ENCODE measurements at places on chromosomes 2 and 18.

- no peak for DNase-seq
These were observed 61.6 kb downstream of the TRIB2 start for GRCh38 chr2:12778369-12778768.

GRCh38 chr2:239459606-239460005 lies 58.8 kb upstream of the HDAC4 start:
- DNase-seq = no peak

DNA sequence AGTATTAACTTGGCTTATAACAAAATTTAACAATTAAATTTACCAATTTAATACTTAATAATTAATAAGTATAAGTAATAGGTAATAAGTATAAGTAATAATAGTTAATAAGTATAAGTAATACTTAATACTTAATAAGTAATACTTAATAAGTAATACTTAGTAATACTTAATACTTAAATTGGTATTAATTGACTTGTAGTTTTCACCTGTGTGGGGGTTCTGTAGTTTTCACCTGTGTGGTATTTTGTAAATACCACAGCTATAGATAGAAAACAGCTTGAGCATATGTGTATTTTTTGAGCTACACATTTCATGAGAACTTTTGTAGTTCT lies 55.4 kb downstream of the MAPRE2 start:
- no peak for DNase-seq

- DNase-seq = no peak
These were observed 60.2 kb upstream of the SLC39A10 start for GRCh38 chr2:195596840-195597239.

DNA sequence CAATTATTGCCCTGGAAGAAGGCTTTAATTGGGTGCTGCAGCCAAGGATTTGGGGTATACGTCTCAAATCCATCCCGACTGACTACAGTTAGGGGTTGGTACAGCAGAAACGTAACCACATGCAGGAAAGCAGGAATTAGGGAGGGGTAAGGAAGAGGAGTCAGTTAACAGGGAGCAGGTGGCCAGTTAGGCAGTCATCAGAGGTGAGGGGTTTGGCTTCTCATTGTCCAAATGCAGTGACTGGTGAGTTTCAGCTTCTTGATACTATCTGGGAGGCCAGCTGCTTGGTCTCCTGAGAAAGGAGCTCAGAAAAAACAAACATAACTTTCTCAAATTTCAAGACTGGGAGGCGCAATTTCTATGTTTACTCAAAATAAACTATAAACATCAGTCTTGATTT lies 38.8 kb upstream of the UBE2F start:
- DNase-seq = no peak

GRCh38 chr2:28526527-28527132 lies 30.8 kb downstream of the PLB1 start:
- no peak for DNase-seq

DNA sequence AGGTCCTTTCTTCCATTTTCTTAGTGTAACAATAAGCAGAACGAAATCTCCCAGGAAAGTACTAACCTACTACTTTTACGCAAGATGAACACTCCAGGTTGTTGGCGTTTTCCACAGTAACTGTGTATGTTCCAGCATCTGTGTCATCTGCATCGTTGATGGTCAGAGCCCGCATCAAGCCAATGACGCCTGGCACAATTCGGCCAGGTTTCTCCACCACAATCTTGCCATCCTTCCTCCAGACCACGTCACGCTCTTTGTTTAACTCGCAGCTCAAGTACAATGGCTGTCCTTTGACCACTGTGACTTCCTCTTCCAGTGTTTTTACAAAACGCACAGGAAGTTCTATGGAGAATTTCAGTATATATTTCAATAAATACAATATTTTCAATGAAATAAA lies 155.6 kb downstream of the PLEKHA3 start:
- DNase-seq = no peak

- DNase-seq = no peak
These were observed 722 bp downstream of the ACSL3 start for GRCh38 chr2:222861411-222862105.

DNA sequence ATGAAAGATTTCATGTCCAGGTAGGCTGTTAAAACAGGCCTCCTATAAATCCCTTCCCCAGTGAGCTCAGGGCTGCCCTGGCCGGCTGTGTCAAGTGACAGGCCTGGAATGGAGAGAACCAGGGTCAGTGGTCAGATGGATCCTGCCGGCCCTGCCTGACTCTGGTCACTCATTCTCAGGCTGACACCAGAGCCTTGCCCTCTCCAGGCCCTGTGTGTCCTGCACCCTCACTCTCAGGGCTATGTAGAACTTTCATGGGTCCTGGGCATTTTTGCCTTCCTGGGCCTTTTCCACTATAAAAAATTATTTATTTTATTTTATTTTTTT lies 82.0 kb upstream of the RGPD5 start:
- DNase-seq = no peak

- no peak for DNase-seq
These were observed at the start of gene MTA3 for GRCh38 chr2:42568401-42569115. MTA3 (plus strand) TSS chr2:42568632; CDS start chr2:42568746, 114 bp downstream.

DNA sequence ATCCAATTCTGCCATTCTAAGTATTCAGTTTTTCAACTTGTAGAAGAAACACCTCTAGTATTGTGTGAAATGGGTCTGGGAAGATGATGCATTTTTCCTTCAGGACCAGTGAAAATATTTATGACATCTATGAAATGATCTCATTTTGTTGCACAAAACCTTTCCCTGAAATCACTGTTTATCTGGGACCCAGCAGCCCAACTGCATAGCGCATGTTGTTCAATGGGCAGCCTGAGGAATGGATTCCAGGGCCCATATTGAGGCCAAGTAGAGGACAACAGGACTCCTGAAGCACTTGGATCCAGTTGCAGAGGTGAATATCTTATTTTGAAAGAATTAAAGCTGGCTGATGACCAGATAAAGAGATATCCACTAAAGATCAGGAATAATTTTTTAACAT lies 7.3 kb downstream of the RBMS1 start:
- no peak for DNase-seq

DNA sequence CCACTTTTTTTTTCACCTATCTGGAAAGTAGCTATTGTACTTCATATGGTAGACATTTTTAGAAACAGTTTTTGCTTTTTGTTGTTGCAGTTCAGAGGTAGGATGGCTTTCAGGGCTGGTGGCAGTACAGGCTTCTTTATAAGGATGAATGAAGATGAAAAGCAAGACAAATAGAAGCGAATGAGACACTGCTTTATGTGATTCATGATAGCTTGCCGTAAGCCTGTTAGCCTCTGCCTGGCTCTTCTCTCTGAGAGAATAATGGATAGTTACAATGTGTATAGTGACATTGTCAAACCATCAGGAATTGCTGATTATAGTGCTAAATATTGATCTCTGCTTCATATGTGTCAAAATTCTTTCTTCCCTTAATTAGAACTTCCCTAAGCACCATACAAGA lies 173.7 kb downstream of the NR4A2 start:
- DNase-seq = no peak

GRCh38 chr2:191155608-191156071 lies 4.8 kb upstream of the STAT4 start:
- no peak for DNase-seq

All from non-pigmented ciliary epithelial cell (primary cell).